A172 (cell line): ENCODE measurements at places on chromosomes 3 and 15. TPM values are rescaled to one million over a fixed set of nuclear protein-coding genes. Genes with fewer than 3 reads are reported as not detected.

- no peak for DNase-seq
Observed at GRCh38 chr15:95609096-95609495, 721.4 kb upstream of the NR2F2 start.

GRCh38 chr3:98766924-98767323 is 3.8 kb downstream of the ST3GAL6 start:
- DNase-seq = no peak

The CCRL2 gene
- 0.72 TPM in 1 of 2 replicates, not detected in the other for total RNA-seq

- no peak for DNase-seq
Observed at GRCh38 chr3:21290557-21290956, 460.5 kb downstream of the ZNF385D start.

GRCh38 chr15:90987561-90988141 is 6.7 kb downstream of the PRC1 start:
- DNase-seq = no peak

DNA sequence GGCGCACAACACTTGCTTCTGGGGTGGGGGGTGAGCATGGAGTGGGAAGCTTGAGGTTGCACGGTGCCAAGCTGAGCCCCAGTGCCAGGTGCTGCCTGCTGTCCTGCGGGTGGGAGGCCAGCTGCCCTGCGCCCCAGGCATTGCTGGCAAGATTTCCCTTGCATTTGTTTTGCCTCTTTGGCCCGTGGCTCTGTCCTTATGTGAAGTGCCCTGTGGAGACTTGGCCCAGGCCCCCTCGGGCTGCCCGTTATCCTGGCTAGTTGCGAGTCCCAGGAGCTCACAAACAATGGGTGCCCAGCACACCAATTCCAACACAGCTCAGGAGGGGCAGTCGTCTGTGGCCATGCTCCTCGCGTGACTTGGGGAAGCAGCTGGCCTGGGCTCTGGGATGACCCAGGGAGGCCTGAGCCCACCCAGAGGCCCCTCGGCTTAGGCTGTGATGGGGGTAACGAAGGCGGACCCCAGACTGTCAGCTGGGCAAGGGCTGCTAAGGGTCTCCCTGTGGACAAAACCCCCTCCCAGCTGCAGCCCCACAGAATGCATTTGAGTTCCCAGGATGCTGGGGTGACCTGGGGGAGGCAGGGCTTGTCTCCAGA is 5.9 kb downstream of the C3orf22 start:
- no peak for DNase-seq

GRCh38 chr3:165197481-165197800 is 1.3 kb upstream of the SLITRK3 start:
- no peak for DNase-seq

DNA sequence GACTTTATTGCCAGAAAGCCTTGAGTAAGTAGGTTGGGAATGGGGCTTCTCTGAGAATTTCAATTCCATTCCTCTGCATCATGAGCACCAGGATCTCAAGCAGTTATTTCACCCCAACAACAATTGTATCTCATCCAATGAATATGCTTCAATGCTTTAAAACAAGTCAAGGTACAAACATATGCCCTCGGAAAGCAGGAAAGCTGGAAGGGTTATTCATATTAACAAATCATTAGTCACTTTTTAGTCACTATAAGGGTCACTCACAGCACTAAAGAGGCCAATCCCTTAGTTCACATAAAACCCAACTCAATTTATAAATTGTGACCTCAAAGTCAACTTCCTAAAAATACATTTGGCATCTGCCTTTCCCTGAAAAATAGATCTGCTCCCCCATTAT is 16.2 kb downstream of the MB21D2 start:
- peak; percentile 95 for DNase-seq

DNA sequence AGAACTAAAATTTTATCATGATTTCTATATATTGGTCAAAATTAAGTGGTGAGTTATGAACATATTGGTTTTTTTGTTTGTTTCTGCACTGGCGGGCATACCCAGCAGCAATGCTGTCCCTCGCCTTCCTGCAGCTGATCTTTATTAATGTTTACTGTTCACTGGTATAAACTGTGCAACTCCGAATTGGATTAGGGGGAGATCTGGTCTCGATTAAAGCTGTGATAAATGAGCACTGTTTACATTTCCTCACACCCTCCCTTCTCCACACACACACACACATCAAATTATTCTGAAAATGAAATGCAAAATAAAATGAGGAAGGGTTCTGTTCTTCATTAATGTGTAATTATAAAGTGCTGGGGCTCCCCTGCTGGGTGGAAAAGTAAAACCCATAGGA is 48.5 kb upstream of the DAZL start:
- no peak for DNase-seq

DNA sequence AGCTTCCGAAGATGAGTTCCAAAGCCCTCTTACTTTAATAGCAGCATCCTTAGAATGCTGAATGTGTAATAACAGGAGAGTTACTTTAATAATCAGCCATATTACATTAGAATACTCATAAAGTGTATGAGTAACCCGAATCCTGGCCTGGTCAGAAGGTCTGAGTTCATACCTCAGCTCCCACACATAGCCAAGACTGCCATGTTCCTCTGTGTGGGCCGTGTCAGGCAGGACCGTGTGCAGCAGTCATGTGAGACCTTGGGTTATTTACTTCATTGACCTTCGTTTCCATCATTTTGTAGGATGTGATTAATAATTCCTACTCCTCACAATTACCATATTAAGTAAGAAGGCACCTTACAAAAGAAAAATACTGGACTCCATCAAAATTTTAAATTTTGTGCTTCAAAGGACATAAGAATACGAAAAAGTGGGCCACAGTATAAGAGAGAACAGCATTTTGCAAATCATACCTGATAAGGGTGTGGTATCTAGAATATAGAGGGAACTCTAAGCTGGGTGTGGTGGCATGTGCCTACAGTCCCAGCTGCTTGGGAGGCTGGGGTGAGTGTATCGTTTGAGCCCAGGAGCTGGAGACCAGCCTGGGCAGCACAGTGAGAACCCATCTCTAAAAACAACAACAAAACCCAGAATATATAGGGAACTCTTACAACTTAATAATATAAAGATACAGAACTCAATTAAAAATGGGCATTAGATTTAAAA is 163.4 kb downstream of the ATG7 start:
- DNase-seq = no peak

The DYNLT2B gene
- 15.8 and 32.6 TPM in 2 replicates for total RNA-seq

DNA sequence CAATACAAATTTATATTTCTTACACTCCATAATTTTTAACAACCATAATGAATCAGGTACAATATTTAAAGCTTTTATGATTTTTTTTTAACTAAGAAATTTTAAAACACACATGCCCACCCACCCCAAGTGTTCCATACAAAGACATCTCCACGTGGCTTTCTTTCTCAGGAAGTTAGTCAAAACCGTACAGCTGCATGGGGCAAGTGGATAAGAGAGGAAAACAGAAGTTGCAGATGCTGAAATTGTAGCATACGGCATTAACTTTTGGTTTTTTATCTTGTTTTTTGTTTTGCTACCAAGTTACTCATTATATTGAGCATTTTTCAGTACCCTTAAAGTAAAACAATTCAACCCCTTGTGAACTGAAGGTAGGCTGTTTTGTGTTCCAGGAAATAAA is 14.8 kb downstream of the GNB4 start:
- DNase-seq = no peak

GRCh38 chr3:107670986-107671385 is 148.2 kb downstream of the BBX start:
- DNase-seq = no peak

The ACAA1 gene
- 17.7 and 18.1 TPM in 2 replicates for total RNA-seq

DNA sequence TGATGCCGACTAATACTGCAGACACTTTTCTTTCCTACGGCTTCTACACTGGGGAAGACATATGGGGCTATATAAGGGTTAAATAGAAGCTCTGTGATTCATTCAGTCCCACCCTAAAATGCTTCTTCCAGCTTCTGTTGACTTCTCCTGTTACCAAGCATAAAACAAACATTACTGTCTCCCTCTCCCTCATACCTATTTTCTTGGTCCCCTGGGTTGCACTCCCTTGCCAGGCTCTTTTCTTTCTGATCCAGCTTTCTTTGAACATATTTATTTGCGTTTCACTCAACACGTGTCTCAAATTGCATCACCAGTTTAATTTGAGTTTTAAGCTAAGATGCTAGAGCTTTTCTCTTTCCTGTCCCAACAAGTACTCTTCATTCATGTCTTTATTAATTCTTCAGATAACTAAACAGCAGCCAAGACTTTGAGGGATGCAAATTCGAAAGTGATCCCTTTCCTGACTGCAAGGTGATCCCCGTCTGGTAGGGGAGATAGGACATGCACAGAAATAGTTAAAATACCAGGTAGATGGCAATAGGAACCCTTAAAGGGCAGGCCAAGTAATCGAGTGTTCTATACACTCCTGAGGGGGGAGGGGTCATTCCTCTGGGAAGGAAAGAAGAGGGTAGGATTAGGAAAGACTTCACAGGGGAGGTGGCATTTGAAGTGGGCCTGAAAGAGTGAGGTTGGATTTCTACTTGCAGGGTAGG is 198.6 kb upstream of the BCL6 start:
- DNase-seq = no peak

DNA sequence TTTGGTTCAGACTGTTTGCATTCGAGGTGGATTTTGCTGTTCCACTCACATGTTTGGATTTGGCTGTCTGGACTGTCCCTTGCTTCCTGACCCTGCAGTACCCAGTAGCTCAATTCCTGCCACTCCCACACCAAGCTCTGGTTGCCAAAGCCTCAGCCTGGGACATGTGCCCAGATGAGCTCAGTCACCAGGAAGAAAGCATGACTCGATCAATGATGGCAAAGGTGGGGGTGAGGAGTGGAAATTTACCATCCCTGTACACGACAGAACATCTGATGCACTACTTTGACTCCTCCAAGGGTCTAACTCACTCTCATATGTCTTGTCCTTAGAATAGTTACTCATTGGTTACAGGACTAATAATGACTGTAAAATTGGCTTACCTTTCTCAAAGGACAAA is 45.2 kb downstream of the ZNF385D start:
- DNase-seq = peak; percentile 80

The GRK7 gene
- total RNA-seq = not detected in 2 replicates

DNA sequence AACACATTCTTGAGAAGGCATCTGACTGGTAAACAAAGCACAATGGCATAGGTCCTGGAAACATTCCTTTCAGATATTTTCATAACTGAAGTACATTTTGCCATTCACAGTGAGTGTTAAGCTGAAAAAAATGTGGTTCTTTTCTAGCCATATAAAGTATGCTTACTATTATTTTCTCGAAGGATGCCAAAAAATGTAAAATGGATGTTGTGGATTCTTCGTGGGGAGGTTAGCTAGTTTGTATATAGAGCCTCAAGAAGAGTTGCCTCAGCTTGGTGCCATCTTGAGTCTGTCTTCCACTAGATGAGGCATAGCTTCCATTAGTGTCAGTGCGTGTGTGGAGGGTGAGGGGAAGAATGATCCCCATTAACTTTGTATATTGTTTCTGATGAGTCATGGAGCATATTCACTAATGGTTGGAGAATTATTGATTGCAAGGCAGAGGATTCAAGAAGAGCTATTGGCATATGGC is 4.1 kb downstream of the MBNL1 start:
- DNase-seq = peak; percentile 33

- DNase-seq = peak; percentile 54
Observed at GRCh38 chr15:69337138-69337537, 38.4 kb downstream of the PAQR5 start.

GRCh38 chr3:87488765-87489164 is 212.4 kb upstream of the POU1F1 start:
- DNase-seq = no peak

The TNIK gene
- total RNA-seq = 6.0 and 17.8 TPM in 2 replicates

The FOXL2NB gene
- 2.3 and 2.6 TPM in 2 replicates for total RNA-seq

DNA sequence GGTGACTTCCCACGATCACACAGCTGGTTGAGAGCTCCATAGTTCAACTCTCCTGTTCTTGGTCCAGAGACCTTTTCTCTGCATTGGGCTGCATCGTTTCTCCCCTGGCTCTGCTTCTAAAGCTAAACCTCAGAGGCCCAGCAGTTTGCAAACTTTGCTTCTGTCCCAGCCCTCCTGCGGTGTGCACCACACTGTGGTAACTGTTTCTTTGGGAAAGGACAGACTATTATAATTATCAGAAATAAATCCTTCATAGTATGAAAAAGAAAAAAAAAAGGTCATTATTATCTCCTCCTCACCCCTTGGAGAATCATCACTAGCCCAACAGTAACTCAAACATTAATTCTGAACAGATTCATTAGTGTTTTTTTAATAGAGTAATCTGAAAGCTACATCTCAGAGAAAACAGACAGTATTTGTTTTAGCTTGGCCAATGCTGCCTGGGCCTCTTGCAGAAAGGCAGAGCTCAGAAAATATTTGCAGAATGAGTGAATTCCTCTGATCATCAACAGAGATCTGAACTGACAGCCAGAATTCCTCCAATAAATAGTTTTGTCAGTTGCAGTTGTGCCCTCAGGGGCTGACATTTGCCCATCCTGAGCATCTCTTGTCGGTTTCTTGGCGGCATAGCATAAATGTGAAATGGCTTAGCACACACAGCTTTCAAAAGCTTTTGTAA is 52.9 kb downstream of the BFSP2 start:
- DNase-seq = no peak

The PIGX gene
- total RNA-seq = 66.8 and 70.2 TPM in 2 replicates

The ARGFX gene
- total RNA-seq = not detected in 2 replicates
